ENCODE measurements at places on chromosomes 4 and X. TPM values are rescaled to one million over a fixed set of nuclear protein-coding genes. Genes with fewer than 3 reads are reported as not detected.
A peak's percentile ranks its signal among the peaks of the same experiment; 100 is the strongest.

- no peaks in the 10 kb centered on the region for H3K4me1 ChIP-seq
- no peak for DNase-seq
- H3K27ac ChIP-seq, result no peak overlapping the region
- no peaks in the 10 kb centered on the region for H3K36me3 ChIP-seq
Measured at GRCh38 chr4:159023741-159024140, 79.1 kb upstream of the RAPGEF2 start.

DNA sequence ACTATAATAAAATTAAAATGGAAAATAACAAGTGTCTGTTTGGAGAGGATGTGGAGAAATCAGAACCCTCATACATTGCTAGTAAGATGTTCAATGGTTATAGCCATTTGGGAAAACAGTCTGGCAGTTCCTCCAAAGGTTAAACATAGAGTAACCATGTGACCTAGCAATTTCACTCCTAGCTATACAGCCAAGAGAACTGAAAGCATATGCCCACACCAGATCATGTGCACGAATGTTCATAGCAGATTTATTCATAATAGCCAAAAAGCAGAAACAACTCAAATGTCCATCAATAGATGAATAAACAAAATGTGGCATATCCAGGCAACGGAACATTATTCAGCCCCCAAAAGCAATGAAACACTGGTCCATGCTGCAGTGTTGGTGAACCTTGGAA is 9.4 kb upstream of the CCNQ start:
- no peaks in the 10 kb centered on the region for H3K36me3 ChIP-seq
- no peak for DNase-seq
- H3K27me3 ChIP-seq, result peaks cover 2% of the 10 kb centered on the region
- no peak overlapping the region for H3K27ac ChIP-seq
- no peak overlapping the region for H3K4me3 ChIP-seq

DNA sequence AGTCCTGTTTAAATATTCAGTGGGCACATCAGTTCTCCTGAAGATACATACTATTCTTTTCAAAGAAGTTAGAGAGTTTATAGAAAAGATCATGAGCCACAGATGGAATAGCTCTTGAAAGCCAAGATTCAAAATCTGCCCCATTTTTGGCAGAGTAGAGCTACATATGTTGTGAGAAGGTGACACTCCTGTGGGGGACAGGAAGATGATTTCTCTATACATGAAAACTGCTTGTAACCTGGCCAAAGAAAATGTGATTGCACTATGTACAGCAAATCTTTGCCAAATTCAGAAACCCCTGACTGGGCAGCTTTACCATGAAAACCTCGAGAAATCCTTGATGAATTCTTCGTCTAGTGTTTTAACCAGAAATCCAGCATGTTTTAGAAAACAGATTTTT is 44.9 kb downstream of the GPM6A start:
- no peaks in the 10 kb centered on the region for H3K4me1 ChIP-seq
- no peaks in the 10 kb centered on the region for H3K27me3 ChIP-seq
- DNase-seq, result no peak

- DNase-seq, result no peak
- H3K36me3 ChIP-seq, result no peaks in the 10 kb centered on the region
Measured at GRCh38 chr4:108080747-108081146, 88.0 kb downstream of the LEF1 start.

- H3K36me3 ChIP-seq, result no peaks in the 10 kb centered on the region
- H3K27ac ChIP-seq, result no peak overlapping the region
- no peak overlapping the region for H3K4me3 ChIP-seq
- H3K4me1 ChIP-seq, result no peaks in the 10 kb centered on the region
- DNase-seq, result no peak
Measured at GRCh38 chr4:70984589-70984988, 8.9 kb upstream of the DCK start.

- no peaks in the 10 kb centered on the region for H3K27me3 ChIP-seq
- no peaks in the 10 kb centered on the region for H3K4me1 ChIP-seq
- no peak overlapping the region for H3K4me3 ChIP-seq
- no peaks in the 10 kb centered on the region for H3K36me3 ChIP-seq
Measured at GRCh38 chr4:13399257-13399656, 84.9 kb downstream of the RAB28 start.

DNA sequence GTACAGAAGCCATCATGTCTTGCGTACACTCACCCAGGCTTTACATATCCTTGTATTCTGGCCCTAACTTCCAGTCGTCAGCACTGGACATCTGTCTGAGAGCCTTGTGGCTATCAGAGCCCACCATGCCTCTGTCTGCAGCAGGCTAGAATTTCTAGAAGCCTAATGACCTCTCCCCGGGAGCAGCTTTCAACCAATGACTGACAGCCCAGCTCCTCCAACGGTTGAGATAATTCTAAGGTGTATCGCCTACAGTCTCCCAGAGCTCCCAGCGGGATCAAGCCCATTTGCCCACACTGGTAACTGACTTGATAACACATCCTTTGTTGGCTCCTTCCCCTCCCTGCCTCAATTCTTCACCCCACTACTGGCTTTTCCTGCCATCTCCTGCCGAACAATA is 562.8 kb downstream of the BCOR start:
- H3K4me1 ChIP-seq, result no peaks in the 10 kb centered on the region
- DNase-seq, result no peak
- no peak overlapping the region for H3K27ac ChIP-seq
- no peaks in the 10 kb centered on the region for H3K27me3 ChIP-seq

DNA sequence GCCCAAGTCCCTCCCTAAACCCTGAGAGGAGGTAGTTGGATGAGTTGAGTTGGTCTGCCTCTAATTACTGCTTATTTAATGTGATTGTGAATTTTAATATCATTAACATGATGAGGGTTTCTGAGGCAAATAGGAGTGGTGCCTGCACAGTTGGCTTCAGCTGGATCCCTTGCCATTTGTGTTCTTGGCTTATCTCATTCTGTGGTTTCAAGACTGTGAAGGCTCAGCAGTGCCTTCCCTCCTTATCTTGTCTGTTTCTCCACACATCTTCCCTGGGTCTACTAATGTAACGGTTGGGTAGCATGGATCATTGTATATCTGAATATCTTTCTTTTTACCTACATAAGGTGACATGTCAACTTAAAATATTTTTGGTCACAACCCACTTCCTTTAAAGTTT is 1.6 kb upstream of the SLC10A4 start:
- H3K4me1 ChIP-seq, result no peaks in the 10 kb centered on the region
- H3K27ac ChIP-seq, result no peak overlapping the region
- DNase-seq, result no peak

GRCh38 chr4:6092131-6092530 is 73.9 kb upstream of the C4orf50 start:
- no peaks in the 10 kb centered on the region for H3K4me1 ChIP-seq
- no peak overlapping the region for H3K27ac ChIP-seq
- DNase-seq, result no peak
- H3K4me3 ChIP-seq, result no peak overlapping the region
- no peaks in the 10 kb centered on the region for H3K27me3 ChIP-seq
- no peaks in the 10 kb centered on the region for H3K36me3 ChIP-seq

- no peaks in the 10 kb centered on the region for H3K36me3 ChIP-seq
- no peaks in the 10 kb centered on the region for H3K4me1 ChIP-seq
- no peak overlapping the region for H3K27ac ChIP-seq
- H3K4me3 ChIP-seq, result no peak overlapping the region
- no peak for DNase-seq
Measured at GRCh38 chr4:187333151-187333550, 609.5 kb upstream of the FAT1 start.

- peak; percentile 7 for DNase-seq
- no peak overlapping the region for H3K27ac ChIP-seq
- H3K27me3 ChIP-seq, result peaks cover 3% of the 10 kb centered on the region
- H3K4me3 ChIP-seq, result no peak overlapping the region
Measured at GRCh38 chr4:85603437-85604336, 128.7 kb downstream of the ARHGAP24 start.

- H3K4me3 ChIP-seq, result no peak overlapping the region
- no peaks in the 10 kb centered on the region for H3K36me3 ChIP-seq
- H3K27ac ChIP-seq, result no peak overlapping the region
- H3K27me3 ChIP-seq, result no peaks in the 10 kb centered on the region
Measured at GRCh38 chr4:121112530-121112929, 40.2 kb upstream of the NDNF start.

DNA sequence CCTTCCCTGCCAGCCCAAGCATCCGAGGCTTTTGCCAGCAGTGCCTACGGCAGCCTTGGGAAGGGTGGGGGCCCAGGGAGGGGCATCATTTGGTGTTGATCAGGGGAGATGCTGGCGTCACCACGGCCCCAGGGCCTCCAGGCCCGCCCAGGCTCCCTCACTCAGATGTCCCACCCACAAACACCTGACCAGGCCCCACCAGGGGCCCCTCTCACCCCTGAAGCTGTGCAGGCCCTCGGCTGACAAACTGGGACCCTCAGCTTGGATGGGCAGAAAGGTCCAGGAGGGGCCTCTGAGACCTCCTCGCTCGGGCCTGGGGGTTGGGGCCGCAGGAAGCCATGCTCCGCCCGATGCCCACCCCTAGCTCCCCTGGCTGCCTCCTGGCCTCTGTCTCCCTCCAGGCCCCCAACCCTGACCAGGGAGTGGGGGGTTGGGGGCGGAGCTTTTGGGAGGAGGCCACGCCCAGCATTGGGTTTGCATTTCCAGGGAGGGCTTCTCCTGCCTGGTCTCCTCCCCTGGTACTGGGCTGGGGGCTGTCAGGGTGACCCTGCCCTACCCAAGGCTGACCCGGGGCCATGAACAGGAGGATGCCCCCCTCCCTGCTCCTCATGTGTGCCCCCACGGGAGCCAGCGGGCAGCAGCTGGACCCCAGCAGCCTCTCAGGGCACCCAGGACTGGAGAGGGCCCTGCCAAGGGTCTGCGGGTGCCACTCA is 33.4 kb upstream of the SPON2 start:
- H3K36me3 ChIP-seq, result no peaks in the 10 kb centered on the region
- no peak overlapping the region for H3K4me3 ChIP-seq
- DNase-seq, result no peak
- H3K4me1 ChIP-seq, result peaks cover 37% of the 10 kb centered on the region
- no peak overlapping the region for H3K27ac ChIP-seq
- no peaks in the 10 kb centered on the region for H3K27me3 ChIP-seq

DNA sequence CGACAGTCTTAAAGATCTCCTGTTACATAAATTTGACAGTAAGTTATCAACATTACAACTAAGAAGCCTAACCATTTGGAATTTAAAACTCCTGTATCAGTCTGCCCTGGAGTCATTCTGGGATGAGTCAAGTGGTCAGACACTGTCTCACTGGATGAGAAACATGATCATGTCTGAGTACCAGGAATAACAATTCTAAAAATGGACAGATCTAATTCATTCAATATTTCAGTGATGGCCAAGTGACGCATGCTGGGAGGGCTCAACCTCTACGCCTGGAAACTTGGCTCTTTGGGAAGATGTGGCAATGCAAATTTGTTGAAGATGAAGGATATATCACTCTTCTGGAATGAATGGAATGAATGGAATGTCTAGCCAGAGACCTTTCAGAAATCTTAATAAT is 1427.2 kb downstream of the STIM2 start:
- H3K27ac ChIP-seq, result peak overlapping the region; percentile 82
- H3K4me3 ChIP-seq, result no peak overlapping the region
- H3K27me3 ChIP-seq, result no peaks in the 10 kb centered on the region

DNA sequence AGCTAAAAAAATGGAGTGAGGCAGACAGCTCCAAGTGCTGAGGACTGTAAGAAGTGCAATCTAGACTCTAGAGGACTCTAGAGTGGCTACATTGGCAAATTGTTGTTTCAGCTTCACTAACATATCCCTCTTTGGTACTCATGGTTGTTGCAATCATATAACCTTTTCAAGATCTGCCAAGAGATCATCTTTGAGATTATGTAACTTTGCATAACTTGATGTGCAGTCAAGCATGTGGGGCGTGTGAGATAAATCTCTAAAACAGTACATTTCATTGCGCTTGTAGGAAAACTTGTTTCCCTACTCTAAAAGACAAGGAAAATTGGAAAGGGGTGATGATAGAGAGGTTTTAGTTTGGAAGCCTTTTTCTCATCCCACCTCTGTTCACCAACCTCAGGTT is 11.2 kb upstream of the BRS3 start:
- H3K27me3 ChIP-seq, result no peaks in the 10 kb centered on the region
- no peaks in the 10 kb centered on the region for H3K4me1 ChIP-seq
- DNase-seq, result no peak
- H3K4me3 ChIP-seq, result no peak overlapping the region

GRCh38 chr4:40201898-40202297 is 5.1 kb downstream of the RHOH start:
- no peak overlapping the region for H3K4me3 ChIP-seq
- no peak for DNase-seq
- no peaks in the 10 kb centered on the region for H3K36me3 ChIP-seq
- H3K27ac ChIP-seq, result no peak overlapping the region
- H3K27me3 ChIP-seq, result no peaks in the 10 kb centered on the region

DNA sequence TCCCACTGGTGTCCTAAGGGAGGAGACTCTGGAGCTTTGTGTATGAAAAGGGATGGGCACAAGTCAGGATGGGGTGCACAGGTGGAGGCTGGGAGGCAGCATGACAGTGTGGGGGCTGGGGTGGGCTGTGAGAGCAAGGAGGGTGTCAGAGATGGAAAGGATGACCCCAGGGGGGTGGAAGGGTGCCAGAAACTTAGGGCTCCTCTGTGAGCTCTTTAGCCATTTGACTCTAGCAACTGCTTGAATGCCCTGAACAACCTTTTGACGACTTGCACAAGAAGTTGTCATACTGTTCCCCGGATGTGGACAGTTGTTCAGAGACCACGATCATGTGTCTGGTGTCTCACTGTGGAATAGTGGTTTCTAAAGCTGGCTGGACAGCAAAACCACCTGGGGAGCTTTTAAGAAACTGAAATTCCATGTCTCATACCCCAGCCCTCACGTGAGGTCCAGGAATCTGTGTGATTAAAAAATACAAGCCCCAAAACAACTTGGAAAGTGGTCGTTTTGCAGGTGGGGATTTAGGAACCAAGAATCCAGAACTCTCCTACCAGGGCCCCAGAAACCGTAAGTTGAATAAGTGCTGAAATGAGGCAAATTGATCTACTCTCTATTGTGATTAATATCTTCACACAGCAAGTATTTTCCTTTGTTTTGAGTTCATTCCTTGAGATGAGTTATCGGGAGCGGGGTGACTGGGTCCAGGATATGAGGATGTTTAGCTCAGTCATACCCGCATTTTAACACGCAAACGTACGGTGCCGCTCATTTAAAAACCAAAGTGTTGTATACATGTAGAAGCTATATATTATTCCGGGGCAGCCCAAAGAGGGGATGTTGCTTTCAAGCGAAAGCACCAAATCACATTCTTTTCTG is 3.4 kb downstream of the RHOH start:
- no peaks in the 10 kb centered on the region for H3K36me3 ChIP-seq
- DNase-seq, result peak; percentile 41
- no peak overlapping the region for H3K4me3 ChIP-seq
- no peak overlapping the region for H3K27ac ChIP-seq
- H3K27me3 ChIP-seq, result no peaks in the 10 kb centered on the region

- H3K27me3 ChIP-seq, result no peaks in the 10 kb centered on the region
- no peak overlapping the region for H3K27ac ChIP-seq
- no peak for DNase-seq
- H3K36me3 ChIP-seq, result no peaks in the 10 kb centered on the region
- no peak overlapping the region for H3K4me3 ChIP-seq
Measured at GRCh38 chr4:116796022-116796421, 289.4 kb downstream of the TRAM1L1 start.

- H3K4me1 ChIP-seq, result no peaks in the 10 kb centered on the region
- DNase-seq, result no peak
- H3K4me3 ChIP-seq, result no peak overlapping the region
- no peaks in the 10 kb centered on the region for H3K36me3 ChIP-seq
- no peaks in the 10 kb centered on the region for H3K27me3 ChIP-seq
Measured at GRCh38 chr4:116413222-116413621, 672.2 kb downstream of the TRAM1L1 start.

- DNase-seq, result no peak
- H3K36me3 ChIP-seq, result no peaks in the 10 kb centered on the region
Measured at GRCh38 chr4:133920236-133920635, 281.4 kb downstream of the PABPC4L start.

The KCND1 gene
- 5.6 TPM for total RNA-seq

The ZDHHC9 gene
- total RNA-seq, result 66.7 TPM

The PAGE4 gene
- total RNA-seq, result not detected

The ODAM gene
- not detected for total RNA-seq

The SPARCL1 gene
- 0.34 TPM for total RNA-seq

The PDE5A gene
- total RNA-seq, result 2.2 TPM

The FGD1 gene
- 18.6 TPM for total RNA-seq
